Psoas muscle (tissue), 8 donors: ENCODE measurements at places on chromosomes 1 and 21. TPM values are rescaled to one million over a fixed set of nuclear protein-coding genes. Genes with fewer than 3 reads are reported as not detected.
A peak's percentile ranks its signal among the peaks of the same experiment; 100 is the strongest.

The RHOU gene
- 41.1 TPM for total RNA-seq

DNA sequence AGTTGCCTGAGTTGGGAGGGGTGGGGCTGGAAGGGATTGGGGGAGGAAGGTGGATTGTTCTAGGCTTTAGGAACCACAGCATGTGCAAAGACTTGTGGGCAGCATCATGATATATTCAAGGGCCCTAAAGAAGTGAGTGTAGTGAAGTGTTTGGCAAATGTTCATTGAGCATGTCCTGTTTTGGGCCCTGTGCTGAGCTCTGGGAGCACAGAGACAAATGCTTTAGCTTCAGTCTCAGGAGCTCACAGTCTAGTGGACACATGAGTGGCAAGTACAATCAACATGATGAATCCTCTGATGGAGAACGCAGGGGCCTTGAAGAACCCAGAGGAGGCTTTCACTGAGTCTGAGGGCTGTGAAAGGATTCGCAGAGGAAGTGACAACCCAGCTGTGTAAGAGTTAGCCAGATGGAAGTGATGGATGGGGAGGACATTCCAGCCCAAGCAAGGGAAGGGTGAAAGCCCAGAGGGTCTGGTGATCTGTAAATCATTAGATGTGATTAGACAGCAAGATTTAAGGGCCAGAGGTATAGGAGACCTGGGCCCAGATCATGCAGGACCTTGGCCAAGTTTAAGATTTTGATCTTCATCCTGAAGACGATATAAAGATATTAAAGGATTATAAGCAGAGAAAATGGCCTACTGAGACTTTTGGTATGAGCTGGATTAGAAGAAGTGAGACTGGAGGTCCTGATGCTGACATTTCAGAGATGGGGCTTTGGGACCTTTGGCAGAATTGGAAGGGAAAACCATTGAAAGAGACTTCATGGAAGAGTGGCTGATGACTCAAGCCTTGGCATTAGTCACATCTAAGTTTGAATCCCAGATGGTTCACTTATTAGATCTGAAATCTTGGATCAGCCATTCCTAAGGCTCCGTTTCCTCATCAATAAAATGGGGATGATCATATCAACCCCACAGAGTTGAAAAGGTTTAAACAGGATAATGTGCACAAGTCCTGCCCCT is 4.6 kb downstream of the IPO13 start:
- H3K27ac ChIP-seq: peak overlapping the region; percentile 99
- DNase-seq: no peak
- H3K4me1 ChIP-seq: peaks cover 75% of the 10 kb centered on the region
- peak overlapping the region; percentile 79 for H3K4me3 ChIP-seq
- H3K36me3 ChIP-seq: no peaks in the 10 kb centered on the region

DNA sequence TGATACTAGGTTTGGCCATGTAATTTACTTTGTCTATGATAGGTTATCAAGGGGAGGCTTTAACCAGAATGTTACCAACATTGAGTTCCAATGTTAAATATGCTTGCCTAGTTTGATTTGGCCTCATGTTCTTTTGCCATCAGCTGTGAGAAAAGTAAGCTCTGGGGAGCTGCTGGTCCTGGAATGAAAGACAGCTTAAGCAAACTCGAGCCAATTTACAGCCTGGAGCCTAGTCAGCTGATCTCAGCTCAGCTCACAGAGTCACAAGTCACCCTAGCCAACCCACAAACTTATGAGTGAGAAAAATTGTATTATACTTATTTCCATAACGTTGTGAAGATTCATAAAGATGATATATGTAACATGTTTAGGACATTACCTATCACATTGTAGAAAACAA is 426.7 kb downstream of the RWDD3 start:
- H3K4me3 ChIP-seq: no peak overlapping the region
- H3K27ac ChIP-seq: no peak overlapping the region
- DNase-seq: no peak
- H3K27me3 ChIP-seq: no peaks in the 10 kb centered on the region
- H3K4me1 ChIP-seq: no peaks in the 10 kb centered on the region

The WARS2 gene
- 10.7 TPM for total RNA-seq

The TMPRSS15 gene
- not detected for total RNA-seq

The UBE2U gene
- total RNA-seq: not detected

The OR13G1 gene
- total RNA-seq: not detected

GRCh38 chr1:147273409-147274336 is 31.2 kb downstream of the CHD1L start:
- H3K4me3 ChIP-seq: no peak overlapping the region
- H3K27me3 ChIP-seq: no peaks in the 10 kb centered on the region
- H3K27ac ChIP-seq: peak overlapping the region; percentile 34
- peaks cover 4% of the 10 kb centered on the region for H3K4me1 ChIP-seq
- no peak for DNase-seq
- H3K36me3 ChIP-seq: peaks cover 82% of the 10 kb centered on the region
